ENCODE measurements at places on chromosomes 12 and 14.

DNA sequence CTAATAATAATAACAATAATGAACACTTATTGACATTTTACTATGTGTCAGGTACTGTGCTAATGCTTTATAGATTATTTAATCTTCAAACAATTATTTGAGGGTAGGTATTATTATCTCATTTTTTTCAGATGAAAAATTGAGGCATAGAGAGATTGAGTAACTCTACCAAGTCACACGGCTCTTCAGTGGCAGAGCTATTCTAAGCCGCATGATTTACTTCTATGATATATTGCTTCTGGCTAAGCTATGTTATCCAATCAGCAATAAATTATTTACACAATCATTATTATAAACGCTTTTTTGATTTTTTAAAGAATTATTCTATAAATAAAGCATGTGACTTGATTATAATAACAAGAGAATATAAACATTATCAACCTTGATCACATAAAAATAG is 80.0 kb downstream of the TMEM30B start:
- no peak for DNase-seq

DNA sequence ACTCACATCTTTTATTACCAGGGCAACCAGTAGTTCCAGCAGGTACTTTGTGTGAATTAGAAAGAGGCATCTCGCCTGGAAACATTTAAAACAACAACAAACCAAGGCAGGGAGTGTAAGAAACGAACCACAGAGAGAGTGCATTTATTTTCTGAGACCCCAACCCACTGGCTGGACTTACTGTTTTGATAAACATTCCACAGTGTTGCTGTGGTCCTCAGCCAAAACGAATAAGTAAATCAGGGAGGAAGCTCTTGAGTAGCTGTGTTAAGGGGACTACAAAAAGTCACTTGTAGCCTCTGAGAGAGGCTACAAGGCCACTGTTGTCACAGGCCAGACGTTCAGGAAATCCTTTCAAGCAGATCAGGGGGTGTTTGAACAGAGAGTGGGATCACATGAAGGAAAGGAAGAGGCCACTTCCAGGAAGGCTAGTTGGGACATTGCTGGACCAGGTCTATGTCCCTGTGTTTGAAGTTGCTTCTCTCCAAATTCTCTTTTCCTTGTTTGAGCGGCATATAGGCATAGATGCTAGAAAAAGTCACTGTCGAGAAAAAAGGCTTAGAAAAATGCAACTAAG is 33.8 kb downstream of the DMAC2L start:
- no peak for DNase-seq

GRCh38 chr14:52678591-52678990 is 16.8 kb downstream of the ERO1A start:
- no peak for DNase-seq

DNA sequence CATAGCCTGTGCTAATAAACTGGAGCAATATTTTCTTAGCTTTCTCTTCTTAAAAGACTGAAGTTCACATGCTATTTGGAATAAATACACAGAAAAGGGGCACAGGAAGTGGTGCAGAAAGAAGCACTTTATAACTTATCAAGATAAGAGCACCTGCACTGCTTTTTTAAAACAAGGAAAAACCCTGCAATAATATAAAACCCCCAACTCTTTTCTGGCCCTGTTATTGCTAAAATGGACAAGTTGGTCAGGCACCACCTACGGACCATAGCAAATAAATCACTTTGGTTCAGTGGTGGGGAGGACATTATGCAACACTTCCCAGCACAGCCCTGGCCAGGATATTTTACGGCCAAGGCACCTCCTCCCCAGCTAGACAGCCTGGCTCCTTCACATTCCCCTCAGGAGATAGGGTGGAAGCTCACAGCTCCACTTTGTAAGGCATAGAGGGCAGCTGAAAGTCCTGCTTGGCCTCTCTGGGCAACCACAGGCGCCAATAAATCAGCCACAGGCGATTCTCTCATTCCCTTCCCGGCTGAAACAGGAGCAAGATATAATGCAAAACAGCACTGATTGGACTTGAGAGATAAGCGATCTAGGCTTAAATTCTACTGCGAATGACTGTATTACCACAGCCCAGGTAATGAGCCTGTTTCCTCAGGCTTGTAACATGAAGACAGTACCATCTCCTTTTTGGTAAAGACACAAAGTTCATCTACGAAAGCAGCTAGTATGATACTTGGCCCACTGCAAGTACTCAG is 2.0 kb downstream of the ZBTB25 start:
- DNase-seq = no peak

- DNase-seq = no peak
Measured at GRCh38 chr12:26734510-26735248, 98.3 kb downstream of the ITPR2 start.

DNA sequence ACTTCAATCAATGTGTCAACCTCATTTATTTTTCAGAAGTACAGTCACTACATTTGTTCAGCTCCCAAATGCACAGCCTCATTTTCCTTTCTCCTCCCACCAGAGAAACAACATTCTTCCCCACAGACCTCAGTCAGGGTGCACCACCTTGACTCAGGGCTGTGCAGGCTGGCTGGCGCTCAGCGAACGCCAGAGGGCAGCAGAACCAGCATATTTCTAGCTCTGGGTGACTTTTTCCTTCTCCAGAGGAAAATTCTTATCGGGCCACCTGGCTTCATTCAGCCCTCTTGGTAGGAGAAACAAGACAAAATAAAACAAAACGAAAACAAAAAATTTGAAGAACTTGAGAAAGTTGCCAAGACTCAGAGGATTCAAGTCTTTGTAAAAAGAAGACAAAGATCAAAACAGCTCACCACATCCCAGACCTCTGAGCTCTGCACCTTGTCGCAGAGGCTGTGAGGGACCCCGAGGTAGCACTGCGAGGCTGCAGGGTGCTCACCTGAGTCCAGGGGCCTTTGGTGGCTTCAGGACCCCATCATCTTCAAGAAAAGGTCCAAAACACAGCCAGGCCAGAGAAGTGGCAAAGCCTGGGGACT is 33.7 kb downstream of the PAH start:
- peak; percentile 24 for DNase-seq

- DNase-seq = no peak
Measured at GRCh38 chr14:32898876-32899275, 39.8 kb upstream of the NPAS3 start.

DNA sequence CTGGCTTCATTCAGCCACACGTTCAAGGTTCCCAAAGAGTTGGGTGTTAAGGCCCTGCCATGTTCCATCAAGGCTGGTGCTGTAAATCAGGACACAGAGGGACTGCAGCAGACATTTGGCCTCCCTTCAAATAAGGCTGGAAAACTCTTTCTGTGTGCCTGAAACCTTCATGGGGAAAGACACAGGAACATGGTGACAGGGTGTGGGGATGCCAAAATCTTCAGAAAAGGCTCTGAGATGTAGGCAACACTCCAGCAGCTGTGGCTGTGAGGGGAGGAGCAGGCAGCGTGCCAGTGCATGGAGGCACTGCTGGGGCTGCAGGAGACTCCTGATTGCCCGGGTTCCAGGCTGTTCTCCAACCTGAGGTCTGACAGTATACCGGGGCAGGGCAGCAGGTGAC is 15.0 kb downstream of the POMT2 start:
- peak; percentile 46 for DNase-seq

DNA sequence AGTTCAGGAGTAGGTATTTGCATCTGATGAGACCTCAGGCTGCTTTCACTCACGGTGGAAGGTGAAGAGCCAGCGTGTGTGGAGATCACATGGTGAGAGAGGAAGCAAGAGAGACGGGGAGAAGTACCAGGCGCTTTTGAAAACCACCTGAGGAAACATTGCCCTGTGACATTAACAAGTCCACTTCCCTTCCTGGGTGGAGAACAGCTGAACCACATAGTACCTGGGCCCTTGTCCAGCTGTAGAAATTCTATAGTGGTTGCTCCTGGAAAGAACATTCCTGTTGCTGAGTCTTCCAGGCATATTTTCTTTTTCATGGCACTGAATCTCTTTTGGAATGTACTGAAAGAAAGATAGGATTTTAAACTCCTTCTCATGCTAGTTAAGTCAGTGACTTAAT is 87.3 kb upstream of the RIN3 start:
- DNase-seq = no peak

- DNase-seq = no peak
Measured at GRCh38 chr12:4908684-4909409, 858 bp upstream of the KCNA1 start.

GRCh38 chr12:101707131-101707782 is 9.8 kb downstream of the CHPT1 start:
- no peak for DNase-seq

GRCh38 chr12:131872154-131873051 is 22.0 kb upstream of the ULK1 start:
- no peak for DNase-seq

- no peak for DNase-seq
Measured at GRCh38 chr12:66072566-66072965, 58.0 kb downstream of the LLPH start.

DNA sequence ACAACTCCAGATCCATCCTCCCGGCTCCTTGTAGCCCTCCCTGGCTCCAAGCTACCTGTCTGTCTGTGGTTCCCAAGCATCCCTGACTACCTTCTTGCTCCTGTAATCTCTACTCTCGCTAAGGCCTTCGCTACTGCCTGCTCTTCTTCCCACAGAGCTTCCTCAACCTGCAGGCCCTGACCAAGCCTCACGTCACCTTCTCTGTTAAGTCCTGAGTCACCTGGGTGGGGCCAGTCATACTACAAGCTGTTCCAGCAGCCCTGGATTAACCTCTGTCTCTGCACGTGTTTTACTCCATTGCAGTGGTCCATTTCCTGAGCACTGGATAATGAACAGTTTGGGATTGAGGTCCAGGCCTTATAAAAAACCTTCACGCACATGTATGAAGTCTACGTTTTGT is 770.7 kb downstream of the BCL11B start:
- DNase-seq = no peak

DNA sequence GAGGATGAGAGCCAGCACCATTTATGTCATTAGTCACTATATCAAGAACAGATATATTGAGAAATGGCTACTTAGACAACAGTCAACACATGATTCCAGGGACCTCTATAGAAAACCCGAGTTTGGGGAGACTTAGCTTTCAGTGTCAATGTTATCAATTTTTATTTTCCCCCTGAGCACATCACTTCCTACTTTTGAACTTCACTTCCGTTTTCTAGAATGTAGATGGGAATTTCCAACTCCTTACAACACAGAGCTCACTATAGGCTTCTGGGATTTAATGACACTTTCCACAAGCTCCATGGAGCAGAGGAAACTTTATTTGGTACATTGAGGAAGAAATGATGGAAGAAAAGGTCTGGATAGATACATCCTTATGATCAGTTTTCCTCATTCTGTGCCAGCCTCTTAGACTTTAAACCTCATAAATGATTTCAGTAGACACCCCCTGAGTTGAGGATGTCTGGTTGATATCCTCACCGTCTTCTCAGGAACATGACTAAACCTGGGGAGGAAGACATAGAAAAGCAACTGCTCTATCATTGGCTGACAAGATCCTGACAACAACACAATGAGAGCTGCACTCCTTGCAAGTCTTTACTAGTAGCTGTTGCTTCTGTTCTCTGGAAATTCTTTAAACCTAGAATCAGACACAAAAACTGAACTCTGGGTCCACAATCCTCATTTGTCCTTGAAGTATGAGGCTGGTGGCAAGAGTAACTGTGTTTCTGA is 449.4 kb upstream of the OR4E1 start:
- DNase-seq = no peak

- DNase-seq = no peak
Measured at GRCh38 chr14:99418242-99418641, 62.4 kb downstream of the SETD3 start.

DNA sequence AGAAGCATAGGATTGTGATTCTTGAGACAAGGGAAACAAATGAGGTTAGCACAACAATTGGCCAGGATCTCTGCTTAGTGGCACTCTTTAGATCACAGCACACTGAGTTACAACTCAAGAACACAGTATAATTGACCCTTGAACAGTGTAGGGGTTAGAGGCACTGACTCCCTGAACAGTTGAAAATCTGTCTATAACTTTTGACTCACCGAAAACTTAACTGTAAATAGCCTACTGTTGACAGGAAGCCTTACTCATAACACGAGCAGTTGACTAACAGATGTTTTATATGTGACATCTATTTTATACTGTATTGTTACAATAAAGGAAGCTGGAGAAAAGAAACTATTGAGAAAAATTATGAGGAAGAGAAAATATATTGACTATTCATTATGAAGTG is 296.1 kb downstream of the RERGL start:
- no peak for DNase-seq

- no peak for DNase-seq
Measured at GRCh38 chr12:117907108-117907689, 61.6 kb downstream of the KSR2 start.

DNA sequence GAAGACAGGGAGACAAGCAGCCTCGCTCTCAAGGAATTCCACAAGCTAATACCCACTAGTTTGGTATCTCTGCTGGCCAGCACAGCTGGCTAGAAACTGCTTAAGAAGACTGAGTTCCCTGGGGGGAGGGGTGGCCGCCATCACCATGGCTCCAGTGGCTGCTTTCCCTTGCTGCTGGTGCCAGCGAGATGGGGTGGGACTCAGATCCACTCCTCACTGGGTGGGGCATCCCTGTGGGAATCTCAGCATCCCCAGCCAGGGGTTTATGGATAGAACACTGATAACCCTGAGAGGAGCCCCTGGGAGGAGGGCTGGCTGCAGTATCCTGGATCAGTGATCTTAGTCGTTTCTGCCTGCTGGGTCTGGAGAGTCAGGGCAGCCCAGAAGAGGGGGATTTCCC is 170.6 kb upstream of the MDGA2 start:
- DNase-seq = no peak

- DNase-seq = no peak
Measured at GRCh38 chr14:61260939-61261776, 20.0 kb downstream of the TMEM30B start.

DNA sequence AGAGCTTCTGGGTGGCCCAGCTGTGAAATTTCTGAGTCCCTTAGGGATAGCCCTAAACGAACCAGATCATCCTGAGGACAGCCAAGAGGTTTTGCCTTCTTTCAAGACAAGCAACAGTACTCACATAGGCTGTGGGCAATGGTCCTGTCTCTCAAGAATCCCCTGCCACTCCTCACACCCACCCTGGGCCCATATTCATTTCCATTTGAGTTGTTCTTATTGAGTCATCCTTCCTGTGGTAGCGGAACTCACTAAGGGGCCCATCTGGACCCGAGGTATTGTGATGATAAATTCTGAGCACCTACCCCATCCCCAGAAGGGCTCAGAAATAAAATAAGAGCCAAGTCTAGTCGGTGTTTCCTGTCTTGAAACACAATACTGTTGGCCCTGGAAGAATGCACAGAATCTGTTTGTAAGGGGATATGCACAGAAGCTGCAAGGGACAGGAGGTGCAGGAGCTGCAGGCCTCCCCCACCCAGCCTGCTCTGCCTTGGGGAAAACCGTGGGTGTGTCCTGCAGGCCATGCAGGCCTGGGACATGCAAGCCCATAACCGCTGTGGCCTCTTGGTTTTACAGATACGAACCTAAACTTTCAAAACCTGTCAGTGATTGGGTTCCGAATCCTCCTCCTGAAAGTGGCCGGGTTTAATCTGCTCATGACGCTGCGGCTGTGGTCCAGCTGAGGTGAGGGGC is 38.9 kb downstream of the DAD1 start:
- no peak for DNase-seq

DNA sequence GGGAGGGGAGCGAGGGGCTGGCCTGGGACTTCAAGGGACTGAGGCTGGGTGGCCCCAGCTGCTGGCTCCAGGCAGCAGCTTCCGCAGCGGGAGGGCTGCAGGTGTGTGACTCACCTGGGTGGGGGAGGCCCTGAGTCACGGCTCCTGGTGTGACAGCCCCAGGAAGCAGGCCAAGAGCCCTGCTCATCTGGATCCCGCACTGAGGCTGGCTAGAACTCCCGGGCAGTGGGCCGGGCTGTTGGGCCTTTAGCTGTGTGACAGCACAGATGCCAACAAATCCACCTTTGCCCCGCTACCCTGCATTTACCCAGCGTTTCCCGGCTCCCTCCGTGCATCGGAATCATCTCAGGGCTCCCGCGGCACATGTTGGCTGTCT is 180.0 kb upstream of the PRMT8 start:
- DNase-seq = no peak
